Activated T-helper 17 cell treated with anti-CD3 and anti-CD28 coated beads, Interleukin-2, amount 50 U/mL, for 72 hours (primary cell): ENCODE measurements at places on chromosomes 1 and 21. TPM values are rescaled to one million over a fixed set of nuclear protein-coding genes. Genes with fewer than 3 reads are reported as not detected.

DNA sequence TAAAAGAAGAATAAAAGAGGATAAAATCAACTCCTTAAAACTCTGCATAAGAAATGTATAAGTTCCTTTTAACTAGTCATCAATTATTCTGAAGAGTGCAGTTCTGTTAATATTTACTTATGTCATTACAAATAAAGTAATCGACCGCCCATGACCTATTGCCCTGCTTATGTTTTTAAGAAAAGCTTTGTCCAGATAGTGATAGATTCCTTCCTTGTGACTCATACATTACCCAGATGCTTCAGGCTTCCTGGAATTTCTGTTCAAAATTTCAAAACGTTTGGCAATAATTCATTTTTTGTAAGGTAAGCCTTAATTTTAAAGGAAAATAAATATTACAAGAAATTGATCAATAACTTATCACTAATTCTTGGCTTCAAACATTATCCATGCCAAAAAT is 918.2 kb upstream of the ADGRL2 start:
- no peak for ATAC-seq

DNA sequence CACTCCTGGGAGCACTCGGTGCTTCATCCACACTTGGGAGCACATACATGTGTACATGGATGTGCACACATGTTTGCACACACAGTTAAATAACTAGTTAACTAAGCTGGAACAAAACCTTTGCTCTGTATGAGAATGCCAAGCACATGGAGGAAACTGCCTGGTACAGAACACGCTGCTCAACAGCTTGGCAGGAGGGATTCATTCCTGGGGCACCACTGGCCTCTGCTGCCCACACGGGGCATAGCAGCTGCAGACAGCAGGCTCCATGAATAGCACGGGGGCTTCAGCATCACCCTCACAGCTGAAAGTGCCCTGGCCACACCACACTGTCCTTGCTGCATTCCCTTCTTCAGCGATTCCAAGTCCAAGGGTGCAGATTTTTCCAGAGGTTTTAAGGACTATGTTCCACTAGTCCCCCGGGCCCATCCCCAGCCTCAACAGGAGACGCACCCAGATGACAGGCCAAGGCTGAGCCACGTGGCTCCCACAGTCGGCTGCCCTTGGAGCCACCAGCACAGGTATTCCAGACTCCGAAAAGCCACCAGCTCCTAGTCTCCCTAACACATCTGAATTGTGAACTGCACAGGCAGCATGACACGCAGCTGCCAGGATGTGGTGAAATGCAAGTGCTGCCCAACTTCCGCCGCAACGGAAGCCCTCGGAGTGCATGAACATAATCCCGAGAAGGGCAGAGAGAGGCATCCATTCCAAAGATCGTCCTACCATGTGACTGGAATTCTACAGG is 16.9 kb downstream of the NPHP4 start:
- ATAC-seq, result peak; percentile 84

DNA sequence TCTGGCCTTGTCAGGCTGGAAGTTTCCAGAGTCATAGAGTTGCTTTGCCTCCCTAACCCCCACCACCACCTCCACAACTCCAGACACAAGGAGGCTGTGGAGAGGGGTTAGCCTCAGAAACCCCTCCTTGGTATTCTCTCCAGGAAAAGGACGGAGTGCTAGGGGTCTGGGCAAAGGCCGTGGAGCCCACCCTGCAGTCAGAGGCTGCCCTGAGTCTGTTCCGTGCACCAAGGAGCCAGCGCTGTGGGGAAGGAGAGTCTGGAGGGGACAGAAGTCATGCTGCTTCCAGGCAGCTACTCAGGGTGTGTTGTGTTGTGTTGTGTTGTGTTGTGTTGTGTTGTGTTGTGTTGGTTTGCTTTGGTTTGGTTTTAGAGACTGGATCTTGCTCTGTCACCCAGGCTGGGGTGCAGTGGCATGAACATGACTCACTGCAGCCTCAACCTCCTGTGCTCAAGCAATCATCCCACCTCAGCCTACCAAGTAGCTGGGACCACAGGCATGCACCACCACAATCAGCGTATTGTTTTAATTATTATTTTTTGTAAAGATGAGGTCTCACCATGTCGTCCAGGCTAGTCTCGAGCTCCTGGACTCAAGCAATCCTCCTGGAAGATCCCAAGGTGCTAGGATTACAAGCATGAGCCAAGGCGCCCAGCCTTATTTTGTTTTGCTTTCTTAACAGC is 122.2 kb upstream of the TMEM51 start:
- no peak for ATAC-seq

DNA sequence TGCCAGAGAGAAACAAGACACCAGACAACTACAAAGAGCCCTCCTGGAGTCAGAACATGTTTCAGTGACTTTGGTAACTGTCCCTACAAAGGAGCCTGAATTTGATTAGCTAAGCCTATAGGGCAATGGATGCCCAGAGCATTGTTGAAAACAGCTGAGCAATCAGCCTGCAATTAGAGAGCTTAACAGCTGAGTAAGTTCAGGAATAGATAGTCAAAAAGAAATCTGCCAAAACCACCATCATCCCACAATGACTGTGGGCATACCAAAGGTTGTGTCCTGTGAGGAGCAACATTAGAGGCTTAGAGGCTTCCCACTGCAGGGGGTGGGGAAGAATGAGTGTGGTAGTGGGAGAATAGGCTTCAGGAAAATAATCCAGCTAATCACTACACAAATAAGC is 32.1 kb downstream of the SH3BP5L start:
- ATAC-seq, result peak; percentile 88

DNA sequence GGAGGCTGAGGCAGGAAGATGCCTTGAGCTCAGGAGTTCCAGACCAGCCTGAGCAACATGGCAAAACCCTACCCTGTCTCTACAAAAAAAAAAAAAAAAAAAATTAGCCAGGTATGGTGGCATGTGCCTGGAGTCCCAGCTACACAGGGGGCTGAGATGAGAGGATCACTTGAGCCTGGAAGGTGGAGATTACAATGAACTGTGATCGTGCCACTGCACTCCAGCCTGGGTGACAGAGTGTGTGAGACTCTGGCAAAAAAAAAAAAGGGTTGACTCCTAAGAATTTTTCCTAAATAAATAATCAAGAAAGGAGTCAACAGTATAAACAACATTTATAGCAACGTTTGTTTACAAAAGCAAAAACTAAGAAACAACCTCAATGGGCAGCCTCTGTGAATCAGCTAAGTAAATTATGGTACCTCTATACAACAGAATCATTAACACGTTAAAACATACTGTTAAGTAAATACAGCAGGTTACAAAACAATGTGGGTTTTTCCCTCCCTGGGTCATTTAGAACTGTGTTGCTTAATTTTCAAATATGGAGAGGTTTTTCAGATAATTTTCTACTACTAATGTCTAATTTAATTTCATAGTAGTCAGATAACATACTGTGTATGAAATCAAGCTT is 56.8 kb downstream of the SLC30A10 start:
- ATAC-seq, result no peak

DNA sequence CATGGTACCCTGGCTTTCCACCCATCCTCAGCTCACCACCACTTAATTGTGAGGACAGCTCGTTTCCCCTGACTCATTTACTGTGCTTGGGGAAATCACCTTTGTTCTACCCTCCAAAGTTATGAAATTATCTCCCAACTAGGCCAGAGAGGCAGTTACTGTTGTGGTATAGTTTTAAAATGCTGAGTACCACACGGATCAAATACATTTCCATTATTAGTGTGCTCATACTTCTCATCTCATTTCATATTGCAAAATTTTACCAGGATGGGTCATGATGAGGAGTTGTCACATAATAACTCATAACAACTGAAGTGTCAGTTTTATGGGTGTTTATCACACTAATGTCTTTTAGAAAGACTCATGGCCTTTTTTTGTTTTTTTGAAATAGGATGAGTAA is 9.2 kb upstream of the OR2B11 start:
- peak; percentile 69 for ATAC-seq

OR10J1 gene
- not detected for total RNA-seq

C21orf58 gene
- total RNA-seq, result 21.4 TPM

DFFB gene
- total RNA-seq, result 18.5 TPM

LRRIQ3 gene
- 1.5 TPM for total RNA-seq

ECE1 gene
- 219 TPM for total RNA-seq

KDF1 gene
- not detected for total RNA-seq
